ENCODE measurements at places on chromosomes 11 and 22.

- DNase-seq, result peak; percentile 9
Observed at GRCh38 chr11:1017269-1018005, 19.1 kb downstream of the MUC6 start.

- DNase-seq, result no peak
Observed at GRCh38 chr11:134409552-134410429, 2.3 kb downstream of the B3GAT1 start.

DNA sequence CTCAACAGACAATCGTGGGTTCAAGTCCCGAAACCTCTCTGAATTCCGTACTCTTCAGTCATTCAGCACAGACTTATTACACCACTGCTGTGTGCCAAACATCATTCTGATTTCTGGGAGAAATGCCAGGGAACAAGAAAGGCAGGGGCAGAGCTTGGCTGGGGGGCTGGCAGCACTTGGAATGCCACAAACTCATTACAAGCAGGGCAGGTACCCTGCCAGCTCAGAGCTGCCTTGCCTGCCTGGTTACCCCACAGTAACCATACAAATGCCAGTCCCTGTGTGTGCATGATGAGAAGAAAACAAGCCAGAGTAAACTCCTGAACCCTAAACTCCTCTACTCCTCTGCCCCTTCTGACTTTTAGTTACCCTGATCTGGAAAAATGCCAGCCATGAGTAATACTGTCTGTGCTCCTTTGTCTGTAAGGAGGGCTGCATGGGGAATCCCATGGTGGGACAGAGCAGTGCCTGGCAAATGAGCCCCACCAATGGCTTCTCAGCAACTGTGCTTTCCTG is 6.9 kb upstream of the RAD9A start:
- DNase-seq, result peak; percentile 53

- DNase-seq, result peak; percentile 83
Observed at GRCh38 chr22:25488244-25489020, 76.0 kb upstream of the GRK3 start.

DNA sequence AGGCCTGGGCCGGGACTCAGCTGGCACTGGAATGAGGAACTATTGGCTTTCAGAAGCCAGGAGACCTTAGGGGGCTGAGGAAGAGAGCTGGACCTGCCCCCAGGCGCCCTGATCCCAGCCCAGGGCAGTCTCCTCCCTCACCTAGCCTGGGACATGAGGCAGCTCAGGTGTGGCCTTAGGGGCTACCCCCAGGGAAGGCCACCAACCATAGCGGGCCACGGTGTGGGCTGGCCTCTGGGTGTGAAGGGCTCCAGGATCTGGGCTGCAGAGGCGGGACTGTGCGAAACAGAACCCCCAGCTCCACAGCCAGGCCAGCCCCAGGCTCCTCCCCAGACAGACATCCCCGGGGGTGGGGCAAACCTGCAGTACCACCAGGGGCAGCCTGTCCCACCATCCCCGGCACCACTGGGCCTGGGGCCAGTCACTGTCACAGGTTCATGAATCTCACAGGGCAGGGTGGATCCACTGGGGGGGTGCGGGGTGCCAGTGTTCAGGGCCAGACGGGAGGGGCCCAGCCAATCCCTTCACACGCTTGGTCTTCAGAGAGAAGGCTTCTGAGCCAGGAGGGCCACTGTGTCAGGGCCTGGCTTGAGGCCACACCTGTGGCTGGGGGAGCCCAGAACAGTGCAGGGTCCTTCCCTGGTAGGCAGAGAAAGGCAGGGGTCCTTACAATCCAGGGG is 3.5 kb downstream of the PLXNB2 start:
- no peak for DNase-seq

- no peak for DNase-seq
Observed at GRCh38 chr22:26174280-26174679, 5.0 kb downstream of the SEZ6L start.

GRCh38 chr22:33389936-33390335 is 331.8 kb upstream of the SYN3 start:
- DNase-seq, result no peak

- DNase-seq, result no peak
Observed at GRCh38 chr22:47620391-47620790, 857.9 kb downstream of the TBC1D22A start.

- DNase-seq, result no peak
Observed at GRCh38 chr11:88175569-88176075, 379 bp upstream of the RAB38 start.

GRCh38 chr22:28111501-28112189 is 192.6 kb upstream of the PITPNB start:
- no peak for DNase-seq

DNA sequence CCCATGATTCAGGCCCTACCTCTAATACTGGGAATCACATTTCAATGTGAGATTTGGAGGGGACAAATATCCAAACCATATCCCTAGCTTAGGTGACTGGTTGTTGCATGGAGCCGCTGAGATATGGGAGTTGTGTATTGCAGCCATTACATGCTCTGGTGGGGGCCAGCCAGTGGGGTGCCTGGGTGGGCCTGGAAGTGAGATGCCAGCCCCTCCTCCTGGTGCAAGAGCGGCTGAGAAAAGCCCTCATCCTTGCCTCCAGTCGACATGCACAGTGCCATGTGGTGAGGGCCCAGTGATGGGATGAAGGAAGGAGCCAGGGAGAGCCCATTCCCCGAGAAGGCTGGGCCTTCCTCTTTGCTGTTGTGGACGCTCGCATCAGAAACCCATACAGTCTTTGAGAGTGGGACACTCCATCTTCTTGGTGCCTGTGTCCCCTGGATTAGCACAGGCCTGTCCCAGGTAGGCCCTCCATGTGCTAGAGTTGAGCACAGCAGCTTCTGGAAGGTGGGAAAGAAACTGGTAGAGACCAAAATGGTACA is 1043.0 kb downstream of the TBC1D22A start:
- no peak for DNase-seq

DNA sequence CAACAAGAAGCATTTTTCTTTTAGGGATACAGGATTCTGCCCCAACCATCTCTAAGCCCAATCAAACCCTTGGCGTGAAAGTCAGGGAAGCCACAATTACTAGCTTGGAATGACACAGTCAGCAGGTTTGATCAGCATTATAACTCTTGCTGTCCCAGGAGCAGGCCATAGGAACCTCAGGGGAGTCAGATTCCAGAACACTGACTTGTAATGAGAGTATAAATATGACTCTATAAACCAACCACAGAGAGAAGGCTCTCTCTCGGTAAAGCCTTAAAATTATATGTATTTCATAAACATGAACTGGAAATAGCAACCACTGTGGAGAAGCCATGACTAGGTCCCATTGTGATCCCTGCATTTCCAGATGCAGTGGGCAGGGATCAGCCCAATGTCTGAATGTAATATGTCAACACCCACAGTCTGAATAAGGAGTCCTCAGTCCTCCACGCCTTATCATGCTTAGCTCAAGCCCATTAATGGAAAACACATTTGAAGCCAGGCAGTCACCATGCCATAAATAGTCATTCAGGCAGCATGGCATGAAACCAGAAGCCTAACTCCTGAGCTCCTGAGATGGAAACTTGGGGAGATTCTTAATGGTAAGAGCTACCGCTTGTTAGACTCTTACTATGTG is 99.1 kb upstream of the MTNR1B start:
- no peak for DNase-seq

DNA sequence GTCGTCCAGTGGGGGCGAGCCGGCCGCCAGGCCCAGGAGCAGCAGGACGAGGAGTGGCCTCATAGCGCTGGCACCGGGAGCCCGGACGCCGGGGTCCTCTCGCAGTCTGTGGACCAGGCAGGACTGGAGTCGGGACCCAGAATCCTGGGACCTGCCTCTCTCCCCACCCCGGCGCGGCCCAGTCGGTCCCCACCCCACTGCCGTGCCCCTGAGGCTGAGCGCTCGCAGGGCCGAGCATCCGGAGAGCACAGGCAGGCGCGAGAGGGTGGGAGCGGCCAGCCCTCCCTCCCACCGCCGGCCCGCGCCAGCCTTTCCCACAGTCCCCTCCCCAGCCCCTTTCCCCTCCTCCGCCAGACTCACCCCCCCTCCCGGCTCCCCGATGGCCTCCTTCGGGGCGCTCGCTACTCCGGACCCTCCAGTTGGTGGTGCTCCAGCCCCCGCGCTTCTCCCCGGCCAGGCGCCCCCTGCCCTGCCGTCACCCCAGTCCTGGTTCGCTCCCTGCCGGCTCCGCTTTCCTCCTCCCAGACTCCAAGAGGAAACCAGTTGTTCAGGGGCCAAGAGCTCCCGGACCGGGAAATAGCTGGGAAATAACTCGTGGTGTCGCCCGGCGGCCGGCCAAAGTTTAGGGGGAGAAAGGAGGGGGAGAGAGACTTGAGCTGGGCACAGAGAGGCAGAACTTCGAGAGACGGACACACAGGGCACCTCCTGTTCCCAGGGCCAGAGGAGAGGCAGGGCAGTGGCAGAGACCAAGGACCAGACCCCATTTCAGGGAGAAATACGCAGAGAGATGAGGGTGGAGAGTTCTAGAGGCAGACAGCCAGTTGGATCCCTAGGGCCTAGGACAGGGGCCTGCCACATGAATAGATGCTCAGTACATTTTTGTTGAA is at the start of gene C1QTNF5:
Gene C1QTNF5 (minus strand): TSS at position 549 of the 887 bp plus-strand sequence. CDS start 486 bp downstream, at position 63.
- DNase-seq, result no peak

DNA sequence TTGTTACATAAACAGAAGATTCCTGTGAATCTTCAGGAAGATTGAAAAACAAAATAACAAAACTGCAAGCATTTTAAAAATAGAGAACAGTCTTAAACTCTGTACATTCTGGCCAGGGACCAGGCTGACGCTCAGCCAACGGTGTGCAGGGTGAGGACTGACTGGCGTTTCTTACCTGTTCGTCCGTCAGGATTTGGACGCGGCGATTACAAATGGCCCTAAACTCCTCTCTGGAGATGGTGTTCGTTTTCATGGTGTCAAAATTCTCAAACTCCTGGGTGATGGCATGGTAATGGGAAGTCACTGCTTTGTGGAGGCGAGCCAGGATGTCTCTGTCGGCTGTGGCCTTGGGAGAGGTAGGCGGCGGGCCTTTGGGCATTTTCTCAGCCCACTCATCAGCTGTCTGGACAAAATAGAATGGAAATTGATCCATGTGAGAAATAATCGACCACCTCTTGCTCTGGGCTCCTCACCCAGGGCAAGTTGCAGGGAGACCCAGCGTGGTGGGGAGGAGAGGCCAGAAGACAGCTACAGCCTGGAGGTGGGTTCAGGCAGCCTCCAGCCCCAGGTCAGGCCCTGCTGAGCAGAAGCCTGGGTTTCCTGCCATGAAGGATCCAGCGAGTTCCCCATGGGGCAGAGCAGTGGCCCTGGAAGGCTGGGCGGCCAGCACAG is 143.0 kb downstream of the MPPED1 start:
- no peak for DNase-seq

GRCh38 chr11:65008016-65008415 is 5.9 kb upstream of the ARL2 start:
- DNase-seq, result no peak

- peak; percentile 7 for DNase-seq
Observed at GRCh38 chr11:24132471-24132870, 364.4 kb upstream of the LUZP2 start.

- DNase-seq, result no peak
Observed at GRCh38 chr11:2549080-2549479, 104.3 kb downstream of the KCNQ1 start.

DNA sequence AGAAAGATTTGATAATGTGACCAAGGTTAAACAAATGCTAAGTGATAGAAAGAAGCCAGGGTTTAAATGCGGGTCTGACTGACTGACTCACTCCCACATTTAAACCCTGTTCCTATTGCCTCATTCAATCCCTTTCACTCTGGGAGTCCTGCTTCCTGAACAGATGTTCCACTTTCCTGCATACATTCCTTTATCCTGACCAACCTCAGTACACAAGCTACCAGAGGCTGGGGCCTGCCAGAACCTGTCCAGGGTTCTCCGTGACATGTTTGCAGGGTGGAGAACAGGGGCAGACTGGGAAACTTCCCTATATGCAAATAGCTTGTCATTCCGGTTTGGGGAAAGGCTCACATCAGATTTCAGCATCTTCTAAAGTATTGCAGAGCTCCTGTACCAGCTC is 3.0 kb upstream of the ANKK1 start:
- peak; percentile 92 for DNase-seq

DNA sequence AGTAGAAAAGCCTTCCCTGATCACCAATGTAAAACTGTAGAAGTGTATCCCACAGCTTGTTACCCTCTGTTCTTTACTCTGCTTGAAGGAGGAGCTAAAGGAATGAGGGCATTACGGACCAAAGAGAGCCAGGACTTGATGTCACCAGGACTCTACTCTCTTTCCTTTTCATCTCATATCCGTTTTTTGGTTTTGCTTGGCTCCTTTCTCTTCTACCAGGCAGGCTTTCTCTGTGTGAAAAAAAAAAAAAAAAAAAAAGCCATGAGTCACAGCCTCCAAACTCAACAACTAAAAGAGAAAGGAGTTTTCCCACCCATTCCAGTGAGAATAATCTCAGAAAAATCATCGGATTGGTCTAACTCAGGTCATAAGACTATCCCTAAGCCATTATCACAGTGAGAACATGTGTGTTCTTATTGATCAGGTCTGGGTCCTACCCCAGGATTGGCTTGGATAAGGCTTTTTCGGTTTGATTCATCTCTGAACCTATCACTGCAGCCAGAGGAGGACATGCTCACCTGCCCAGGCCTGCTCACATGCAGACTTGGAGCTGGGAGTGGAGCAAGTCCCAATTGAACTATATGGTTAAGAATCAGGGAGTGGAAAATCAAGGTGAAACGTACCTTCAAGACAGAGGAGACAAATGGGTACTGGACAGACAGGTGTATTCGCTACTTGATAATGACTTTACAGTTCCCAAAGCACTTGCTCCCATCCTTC is 19.4 kb upstream of the LRRC55 start:
- no peak for DNase-seq

- peak; percentile 52 for DNase-seq
Observed at GRCh38 chr11:71080239-71081097, 171.9 kb downstream of the SHANK2 start.

GRCh38 chr22:41739576-41739975 is 40.3 kb downstream of the MEI1 start:
- DNase-seq, result no peak

GRCh38 chr22:19879246-19879570 is 24.5 kb upstream of the GNB1L start:
- DNase-seq, result no peak

GRCh38 chr22:41833369-41834004 is 582 bp downstream of the SREBF2 start:
- DNase-seq, result peak; percentile 38

DNA sequence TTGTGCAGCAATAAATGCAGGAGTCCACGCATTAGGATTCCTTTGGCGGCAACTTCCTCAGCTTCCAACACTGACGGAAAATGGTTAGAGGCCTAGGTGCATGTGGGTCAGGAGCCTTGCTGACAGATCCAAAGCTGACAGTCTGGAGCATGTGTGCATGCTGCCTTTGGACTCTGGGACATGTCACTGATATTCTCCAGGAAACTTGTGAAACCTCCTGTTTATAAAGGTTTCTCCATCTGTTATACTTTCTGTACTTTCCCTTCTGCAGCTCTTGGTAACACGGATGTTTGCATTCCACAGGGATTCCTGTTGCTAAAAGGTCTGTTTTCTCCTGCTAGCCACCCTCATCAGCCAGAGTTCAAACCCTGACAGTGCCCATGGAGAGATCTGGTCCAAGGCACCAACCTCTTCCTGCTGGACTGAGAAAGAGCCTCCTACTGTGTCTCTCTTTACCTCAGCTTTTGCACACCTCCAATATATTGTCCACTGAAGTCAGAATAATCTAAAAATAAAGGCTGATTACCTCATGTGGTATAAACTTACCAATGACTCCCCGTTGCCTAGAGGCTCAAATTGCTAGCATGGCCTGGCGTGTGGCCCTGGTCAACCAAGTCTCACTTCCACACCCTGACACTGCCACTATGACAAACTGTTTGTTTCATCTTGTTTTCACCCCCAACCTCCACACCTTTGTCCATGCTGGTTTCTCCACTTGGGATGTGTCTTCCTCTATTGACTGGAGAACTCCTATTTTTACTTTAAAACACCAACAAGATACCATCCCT is 31.1 kb upstream of the LYVE1 start:
- DNase-seq, result peak; percentile 79
